Activated CD4-positive, alpha-beta T cell treated with anti-CD3 and anti-CD28 coated beads, Interleukin-2, amount 50 U/mL, for 4 hours (primary cell): ENCODE measurements at places on chromosomes 3 and 15.

GRCh38 chr15:74460871-74461846 is at the start of gene UBL7:
UBL7 (minus strand) TSS chr15:74461160; CDS start chr15:74458867, 2,293 bp downstream.
- DNase-seq, result peak; percentile 96

DNA sequence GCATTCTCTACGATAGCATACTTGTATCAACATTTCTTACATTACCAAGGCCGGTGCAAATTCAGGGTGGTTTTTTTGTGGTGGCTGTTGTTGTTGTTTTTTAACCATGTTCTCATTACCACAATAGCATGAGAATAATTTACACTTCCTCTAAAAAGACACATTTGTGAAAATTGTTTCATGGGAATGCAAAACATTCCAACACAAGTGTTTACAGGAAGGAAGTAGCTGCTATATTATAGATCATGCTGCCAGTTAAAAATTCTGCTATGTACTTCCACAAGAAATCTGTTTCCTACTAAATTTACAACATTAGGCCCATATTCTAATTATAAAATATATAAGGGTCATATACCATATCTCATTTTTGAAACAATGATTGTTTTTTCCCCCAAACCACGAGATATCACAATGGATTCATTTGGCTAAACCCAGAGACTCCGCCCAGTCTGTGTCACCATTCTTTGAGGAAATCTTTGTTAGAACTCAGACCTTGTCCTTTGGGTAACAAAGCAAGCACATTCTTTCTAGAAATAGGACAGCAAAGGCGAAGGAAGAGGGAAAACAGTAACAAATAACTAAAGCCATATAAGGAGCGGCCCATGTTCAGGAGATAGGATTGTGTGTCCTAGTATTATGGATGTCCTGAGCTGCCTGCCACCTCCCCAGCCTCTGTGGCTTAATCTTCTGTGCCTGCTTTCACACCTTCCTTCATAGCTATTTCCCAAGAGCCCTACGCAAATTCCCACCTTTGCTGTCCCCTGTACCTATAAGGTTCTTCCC is 60.1 kb downstream of the UACA start:
- DNase-seq, result no peak

- no peak for DNase-seq
Measured at GRCh38 chr3:149507491-149508324, 33.2 kb downstream of the TM4SF4 start.

GRCh38 chr3:19147905-19148767 is at the start of gene KCNH8:
KCNH8 (plus strand) TSS chr3:19148510; CDS start chr3:19148720, 210 bp downstream.
- DNase-seq, result no peak

DNA sequence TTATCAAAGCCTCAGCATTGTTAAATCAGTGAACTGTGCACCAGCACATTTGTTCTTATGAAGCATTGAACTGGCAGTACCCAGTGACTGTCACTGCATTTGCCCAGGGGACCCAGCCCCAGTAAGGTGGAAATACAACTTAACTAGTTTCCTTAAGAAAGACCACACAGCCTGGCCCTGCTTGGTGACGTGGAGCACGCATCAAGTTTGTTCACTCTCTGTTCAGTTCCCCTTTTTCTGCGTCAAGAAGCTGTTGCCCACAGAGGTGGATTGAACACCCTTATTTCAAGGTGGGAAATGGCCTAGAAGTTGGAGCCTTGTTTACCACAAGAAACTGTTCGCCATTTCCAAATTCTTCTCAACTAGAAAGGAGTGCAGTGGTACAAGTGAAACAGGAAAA is 69.9 kb upstream of the AGBL1 start:
- no peak for DNase-seq

DNA sequence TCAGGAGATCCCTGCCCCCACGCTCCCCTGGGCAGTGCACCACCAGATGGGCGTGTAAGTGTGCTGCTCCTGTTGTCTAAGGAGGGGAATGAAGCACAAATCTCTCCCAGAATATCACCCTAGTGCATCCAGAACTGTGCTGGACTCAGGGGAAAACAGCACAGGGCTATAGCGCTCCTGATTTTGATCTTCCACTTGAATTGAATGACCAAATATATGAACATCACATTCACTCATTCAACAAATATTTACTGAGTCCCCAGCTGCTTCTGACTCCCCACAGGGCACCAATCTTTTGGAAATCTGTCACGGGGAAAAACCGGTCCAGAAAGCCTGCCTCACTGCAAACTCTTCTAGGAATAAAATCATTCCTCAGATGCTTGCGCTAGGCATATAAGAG is 2.4 kb downstream of the CPLX3 start:
- DNase-seq, result no peak

DNA sequence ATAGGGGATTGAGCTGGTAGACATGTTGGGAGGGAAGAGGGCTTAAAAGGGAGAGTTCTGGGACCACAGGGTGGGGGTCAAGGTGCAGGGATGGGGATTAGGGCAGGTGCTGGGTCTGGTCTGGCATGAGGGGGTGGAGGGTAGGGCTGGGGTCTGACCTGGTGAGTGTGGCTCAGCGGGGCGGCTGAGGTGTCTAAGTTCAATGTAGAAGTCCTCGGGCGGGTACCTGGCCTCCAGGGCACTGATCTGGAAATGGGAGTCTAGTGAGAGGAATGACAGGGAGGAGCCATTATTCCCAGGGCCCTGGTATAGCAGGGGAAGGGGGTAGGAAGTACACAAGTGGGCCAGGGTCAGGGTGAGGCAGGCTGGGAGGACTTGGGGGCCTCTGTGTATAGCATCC is 39.6 kb downstream of the RAB11A start:
- no peak for DNase-seq

DNA sequence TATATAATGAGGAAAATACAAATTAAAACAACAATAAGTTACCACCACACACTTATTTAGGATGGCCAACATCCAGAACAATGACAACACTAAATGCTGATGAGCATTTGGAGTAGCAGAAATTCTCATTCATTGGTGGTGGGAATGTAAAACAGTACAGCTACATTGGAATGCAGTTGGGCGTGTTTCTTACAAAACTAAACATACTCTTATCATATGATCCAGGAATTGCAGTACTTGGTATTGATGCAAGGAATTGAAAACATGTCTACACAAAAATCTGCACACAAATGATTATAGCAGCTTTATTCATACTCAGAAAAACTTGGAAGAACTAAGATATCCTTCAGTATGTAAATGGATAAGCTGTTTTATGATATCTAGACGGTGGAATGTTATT is 594.2 kb downstream of the ZBBX start:
- no peak for DNase-seq

DNA sequence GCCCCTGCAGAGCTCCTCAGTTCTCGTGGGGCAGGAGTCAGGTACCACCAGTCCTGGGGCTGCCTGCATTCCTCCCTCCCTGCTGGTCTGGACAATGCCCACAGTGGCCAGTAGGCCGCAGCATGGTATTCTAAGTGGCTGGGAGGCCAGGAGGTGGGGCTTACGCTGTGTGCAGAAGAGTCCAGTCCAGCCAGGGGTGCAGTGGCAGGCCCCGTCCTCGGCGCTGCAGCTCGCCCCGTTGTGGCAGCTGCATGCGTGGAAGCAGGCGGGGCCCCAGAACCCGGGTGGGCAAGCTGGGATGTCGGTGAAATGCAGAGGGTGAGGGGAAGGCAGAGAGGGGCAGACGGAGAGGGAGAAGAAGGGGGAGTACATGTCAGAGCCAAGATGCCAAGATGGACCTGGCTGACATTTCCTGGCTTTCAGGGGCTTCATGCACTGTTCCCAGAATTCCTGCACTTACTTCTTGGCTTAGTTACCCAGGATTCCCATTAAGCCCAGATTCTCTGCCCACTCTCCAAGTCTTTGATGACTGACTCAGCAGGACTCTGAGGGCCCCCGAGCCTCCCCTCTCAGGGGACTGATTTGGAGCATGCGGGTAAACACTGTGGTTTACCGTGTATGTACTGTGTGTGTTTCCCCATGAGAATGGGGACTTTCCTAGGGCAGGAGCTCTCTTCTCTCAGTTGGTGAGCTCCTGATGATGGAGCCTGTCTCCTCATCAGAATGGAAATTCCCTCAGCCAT is 47.5 kb downstream of the RAB11A start:
- no peak for DNase-seq

GRCh38 chr15:61759639-61760038 is 300.6 kb downstream of the VPS13C start:
- no peak for DNase-seq

DNA sequence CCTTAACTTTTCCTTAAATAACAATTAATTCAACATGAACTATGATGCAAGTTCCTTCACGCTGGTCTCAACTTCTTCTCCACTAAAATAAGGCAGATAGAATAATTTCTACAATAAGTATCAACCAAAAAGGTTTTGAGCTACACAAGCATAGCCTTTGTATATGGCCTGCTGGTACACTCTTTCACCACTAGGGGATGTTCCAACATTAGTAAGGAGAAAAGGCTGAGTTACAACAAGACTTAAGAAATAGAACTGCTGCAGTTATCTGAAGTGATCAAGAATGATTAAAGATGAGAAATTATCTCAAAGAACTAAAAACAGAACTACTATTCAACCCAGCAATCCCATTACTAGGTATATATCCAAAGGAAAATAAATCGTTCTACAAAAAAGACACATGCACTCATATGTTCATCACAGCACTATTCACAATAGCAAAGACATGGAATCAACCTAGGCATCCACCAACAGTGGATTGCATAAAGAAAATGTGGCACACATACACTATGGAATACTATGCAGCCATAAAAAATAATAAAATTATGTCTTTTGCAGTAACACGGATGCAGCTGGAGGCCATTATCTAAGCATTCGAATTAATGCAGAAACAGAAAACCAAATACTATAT is 14.4 kb downstream of the ATP13A3 start:
- no peak for DNase-seq

DNA sequence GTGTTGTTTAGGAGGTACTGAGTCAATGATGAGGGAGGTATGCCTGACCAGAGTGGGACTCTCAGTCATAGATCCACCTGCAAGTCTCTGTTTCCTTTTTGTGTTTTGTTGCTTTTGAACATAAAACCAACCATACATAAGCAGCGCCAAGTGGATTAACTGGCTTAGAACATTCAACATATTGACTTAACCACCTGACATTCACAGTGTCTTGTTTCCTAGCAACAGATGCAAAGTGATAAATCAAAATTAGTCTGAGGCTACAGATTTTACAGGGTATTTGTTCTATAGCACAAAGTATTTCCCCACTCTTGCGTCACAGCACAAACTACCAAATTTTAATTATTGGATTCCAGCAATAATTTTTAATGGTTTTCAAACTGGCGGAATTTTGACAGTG is 283.8 kb downstream of the BBX start:
- no peak for DNase-seq

DNA sequence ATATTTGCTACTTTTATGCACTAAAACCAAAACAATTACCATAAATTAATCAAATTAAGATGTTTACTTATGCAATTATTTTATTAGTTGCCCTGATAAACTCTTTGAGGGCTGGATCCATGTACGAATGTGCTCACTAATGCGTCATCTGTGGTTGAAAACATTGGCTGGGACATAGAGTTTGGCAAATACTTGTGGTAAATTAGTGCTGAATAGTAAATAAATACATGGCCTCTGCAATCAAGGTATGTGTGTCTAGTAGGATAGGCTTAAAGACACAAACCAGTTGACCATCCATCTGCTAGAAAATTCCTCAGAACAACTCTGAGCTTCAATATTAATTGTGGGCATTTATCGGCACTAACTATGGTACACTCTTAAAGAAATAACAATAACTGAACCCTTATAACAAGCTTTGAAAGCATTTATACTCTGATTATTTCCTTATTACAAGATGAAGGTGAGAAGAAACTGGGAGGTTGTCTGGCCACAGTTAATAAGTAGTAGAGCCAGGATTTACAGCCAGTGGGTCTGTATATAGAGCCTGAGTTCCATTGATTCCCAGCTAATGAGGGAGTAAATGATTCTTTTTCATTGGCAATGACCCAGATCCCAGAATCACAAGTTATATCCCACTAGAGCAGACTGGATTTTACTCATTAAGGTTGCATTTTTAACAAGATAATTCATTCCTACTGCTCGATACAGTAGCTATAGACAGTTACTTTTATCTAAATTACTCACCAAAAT is 169.5 kb upstream of the CNTN6 start:
- DNase-seq, result no peak

DNA sequence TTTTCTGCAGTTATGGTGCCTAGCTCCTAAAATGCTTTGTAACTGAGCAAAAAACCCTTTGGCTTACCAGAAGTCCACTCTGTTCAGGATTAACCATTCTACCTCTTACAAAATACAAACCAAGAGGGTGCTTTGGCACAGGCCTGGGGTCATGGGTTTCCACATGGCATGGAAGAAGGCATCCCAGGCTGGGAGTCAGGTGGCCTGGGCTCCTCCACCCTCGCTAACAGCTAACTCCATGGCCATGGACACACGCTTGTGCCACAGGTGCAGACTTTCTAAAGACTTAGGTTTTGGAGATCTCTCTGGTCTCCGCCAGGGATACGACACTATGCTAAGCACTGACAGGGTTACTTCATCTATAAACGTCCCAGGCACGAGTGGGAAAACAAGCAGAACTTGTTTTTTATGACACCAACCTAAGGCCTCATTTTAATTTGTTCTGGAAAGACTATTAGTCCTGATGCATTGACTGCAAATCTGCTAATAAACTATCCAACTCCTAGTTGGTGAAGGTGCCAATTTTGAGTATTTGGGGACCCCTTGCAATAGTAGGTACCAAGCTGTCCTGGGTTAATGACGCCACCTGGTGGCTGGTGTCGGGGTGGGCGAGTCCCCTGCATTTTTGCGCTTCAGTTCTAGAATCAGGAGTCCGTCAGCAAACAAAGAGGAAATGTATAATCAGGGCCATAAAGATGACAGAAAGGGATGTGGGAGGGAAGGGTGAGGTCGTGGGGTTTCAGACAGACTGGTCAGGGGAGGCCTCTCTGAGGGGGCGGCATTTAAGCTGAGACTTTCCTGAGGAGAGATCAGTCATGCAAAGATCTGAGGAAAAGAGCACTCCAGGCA is 10.3 kb upstream of the ALDH1A3 start:
- no peak for DNase-seq

DNA sequence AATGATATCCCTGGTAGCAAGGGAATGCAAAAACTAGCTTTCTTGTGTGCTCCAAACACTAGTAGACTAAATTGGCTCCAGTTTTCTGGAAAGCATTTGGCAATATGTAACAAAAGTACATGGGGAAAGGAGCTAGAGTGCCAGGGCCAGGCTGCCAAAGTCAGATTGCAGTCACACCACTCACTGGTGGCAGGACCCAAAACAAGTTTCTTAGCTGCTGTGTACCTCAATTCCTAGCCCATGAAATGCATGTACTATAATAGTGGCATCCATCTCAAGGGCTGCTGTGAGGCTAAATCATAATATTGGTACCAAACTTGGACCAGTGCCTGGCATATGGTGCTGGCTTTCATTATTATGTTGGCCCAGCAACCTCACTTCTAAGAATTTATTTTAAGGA is 49.3 kb downstream of the CLDN18 start:
- DNase-seq, result no peak
